ENCODE measurements at places on chromosomes 13 and 19.

DNA sequence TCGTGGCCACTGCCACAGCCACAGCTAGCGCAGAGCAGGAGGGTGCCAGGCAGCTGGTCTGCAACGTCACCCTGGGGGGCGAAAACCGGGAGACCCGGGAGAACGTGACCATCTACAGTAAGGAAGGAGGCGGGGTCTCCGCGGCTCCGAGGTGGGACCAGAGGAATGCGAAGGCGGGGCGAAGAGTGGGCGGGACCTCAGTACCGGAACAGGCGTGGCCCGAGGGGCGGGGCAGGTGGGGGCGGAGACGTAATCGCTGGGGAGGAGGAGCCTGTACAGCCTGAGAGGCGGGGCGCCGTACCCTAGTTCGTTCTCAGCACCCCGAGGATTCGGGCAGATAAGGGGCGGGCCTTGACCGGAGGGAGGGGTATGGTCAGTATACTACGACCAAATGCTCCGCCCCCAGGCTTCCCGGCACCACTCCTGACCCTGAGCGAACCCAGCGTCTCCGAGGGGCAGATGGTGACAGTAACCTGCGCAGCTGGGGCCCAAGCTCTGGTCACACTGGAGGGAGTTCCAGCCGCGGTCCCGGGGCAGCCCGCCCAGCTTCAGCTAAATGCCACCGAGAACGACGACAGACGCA is 2.5 kb downstream of the ICAM5 start:
- no peaks in the 10 kb centered on the region for H3K4me1 ChIP-seq
- no peaks in the 10 kb centered on the region for H3K36me3 ChIP-seq

DNA sequence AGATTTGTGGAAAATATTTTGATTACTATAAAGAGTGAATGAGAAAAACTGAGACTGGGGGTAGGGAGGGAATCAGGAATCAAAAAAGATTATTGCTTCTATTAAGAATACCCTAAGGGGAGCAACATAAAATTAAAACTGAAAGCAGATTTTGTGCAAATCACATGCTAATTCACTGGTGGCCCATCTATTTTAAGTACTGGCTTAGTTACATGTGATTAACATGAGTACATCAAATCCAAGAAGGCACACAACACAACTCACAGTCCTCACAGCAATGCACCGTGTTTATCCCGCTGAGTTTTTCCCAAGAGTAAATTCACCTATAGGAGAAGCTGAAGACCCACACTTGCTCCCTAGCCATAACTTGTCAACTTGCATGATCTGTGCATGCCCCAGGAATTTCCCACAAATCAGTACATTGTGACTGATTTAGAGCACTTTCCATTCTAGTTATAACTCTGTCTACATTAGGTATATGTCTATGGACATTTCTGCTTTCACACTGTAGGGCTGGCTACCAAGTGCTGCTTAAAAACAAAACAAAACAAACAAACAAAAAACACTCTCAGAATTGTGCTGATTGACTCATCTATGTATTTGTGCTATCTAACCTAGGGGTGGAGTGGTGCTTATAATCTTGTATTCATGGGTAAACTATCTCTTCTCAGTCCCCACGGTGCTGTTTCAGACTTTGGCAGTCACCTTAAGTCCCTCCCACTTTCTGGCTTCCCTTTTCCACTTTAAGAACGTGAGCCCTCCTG is 24.3 kb downstream of the AMER2 start:
- 0 out of 3 replicates have a peak, but pooled peaks cover 1% of the 10 kb centered on the region for H3K36me3 ChIP-seq
- no peak overlapping the region for H3K4me3 ChIP-seq
- H3K27ac ChIP-seq: no peak overlapping the region
- H3K27me3 ChIP-seq: no peaks in the 10 kb centered on the region
- no peak for DNase-seq
- H3K4me1 ChIP-seq: peaks cover 3% of the 10 kb centered on the region

DNA sequence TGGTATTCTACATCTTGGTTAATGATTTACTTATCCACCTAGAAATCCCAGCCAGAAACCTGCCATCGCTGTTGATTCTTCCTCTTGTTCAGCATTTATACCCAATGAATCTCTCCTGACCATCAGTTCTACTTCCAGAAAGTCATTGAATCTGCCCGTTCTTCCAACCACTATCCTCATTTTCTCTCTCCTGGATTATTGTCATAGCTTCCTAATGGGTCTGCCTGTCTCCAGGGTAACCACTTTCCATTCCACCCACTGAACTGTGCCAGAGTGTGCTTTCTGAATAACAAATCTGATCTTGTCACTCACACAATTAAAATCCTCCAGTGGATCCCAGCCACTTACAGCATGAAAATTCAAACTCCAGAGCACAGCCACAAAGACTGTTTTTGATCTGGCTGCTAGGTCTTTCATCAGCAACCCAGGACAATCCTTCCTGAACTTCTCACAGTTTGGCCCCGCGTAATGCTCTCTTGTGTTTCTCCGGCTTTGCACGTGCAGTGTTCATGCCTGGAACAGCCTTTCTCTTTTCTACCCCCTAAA is 330.6 kb downstream of the SPRY2 start:
- no peak for DNase-seq
- 0 out of 3 replicates have a peak, but pooled peaks cover 2% of the 10 kb centered on the region for H3K36me3 ChIP-seq
- no peak overlapping the region for H3K4me3 ChIP-seq
- H3K27me3 ChIP-seq: no peaks in the 10 kb centered on the region
- H3K27ac ChIP-seq: no peak overlapping the region

DNA sequence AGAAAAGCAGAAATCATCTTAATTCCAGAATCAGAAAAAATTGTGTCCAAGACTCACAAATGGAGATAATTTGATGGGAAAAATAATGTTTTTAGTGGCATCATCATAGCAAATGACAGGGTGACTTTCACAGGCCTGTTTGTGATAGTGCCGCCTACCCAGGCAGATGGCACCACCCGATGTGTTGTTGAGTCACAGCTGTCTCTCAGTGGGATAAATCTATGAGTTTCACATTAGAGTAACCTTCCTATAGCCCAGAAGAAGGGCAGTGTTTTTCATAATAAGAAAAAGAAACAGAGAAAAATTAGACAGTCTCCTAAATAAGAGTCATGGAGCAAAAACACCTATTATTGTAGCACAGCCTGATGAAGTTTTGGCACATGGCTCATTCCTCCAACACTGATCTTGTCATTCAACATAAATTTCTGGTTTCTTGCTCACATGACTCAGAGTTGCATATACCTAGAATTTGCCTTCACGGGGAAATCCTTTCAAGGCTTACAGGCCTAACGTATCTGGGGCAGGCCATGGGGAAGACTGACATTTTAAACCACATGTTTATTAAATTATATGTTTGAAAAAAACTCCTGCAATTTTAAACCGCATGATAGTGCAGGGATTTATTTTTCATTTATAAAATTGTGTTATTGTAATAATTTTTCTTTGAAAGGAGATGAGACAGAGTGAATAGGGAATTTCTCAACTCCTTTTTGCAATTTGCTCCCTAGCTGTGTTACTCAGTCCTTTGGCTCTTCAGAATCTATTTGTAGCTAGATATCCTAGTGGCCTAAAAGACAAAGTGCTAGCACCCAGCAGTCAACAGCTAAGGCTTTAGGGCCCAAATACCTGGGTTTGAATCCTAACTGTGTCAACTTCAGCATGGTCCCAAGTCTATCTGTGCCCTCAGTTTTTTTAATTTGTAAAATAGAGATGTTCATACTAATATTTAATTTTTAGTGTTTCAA is 393.7 kb downstream of the NDFIP2 start:
- no peaks in the 10 kb centered on the region for H3K4me1 ChIP-seq
- H3K36me3 ChIP-seq: no peaks in the 10 kb centered on the region
- H3K27ac ChIP-seq: no peak overlapping the region
- no peak overlapping the region for H3K4me3 ChIP-seq
- no peak for DNase-seq

DNA sequence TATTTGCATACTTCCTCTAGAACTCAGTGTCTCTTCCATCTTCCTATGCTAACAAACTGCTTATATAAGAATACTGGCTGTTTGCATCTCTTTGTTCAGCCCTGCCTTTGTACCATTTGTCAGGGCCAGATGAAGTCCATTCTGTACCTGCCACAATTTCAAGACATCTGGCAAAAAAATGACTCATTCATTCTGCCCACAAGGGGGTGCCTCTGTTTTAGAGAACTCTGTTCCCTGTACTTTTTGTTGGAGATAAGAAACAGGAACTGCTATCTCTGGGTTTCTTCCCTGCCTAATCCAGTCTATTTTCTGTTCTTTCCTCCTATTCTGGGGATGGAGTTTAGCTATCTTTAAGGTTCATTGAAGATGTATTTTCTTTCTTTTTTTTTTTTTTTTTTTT is 23.0 kb downstream of the ZNF568 start:
- H3K27me3 ChIP-seq: no peaks in the 10 kb centered on the region
- peaks cover 70% of the 10 kb centered on the region for H3K36me3 ChIP-seq
- no peaks in the 10 kb centered on the region for H3K4me1 ChIP-seq
